AG09309 (cell line): ENCODE measurements at places on chromosomes 11 and 22.

GRCh38 chr11:118886681-118887111 lies 3.0 kb downstream of the CXCR5 start:
- DNase-seq: no peak

- no peak for DNase-seq
Observed at GRCh38 chr22:39360674-39361413, 11.1 kb downstream of the SYNGR1 start.

GRCh38 chr22:37112084-37112728 lies 2.7 kb upstream of the TMPRSS6 start:
- DNase-seq: no peak

DNA sequence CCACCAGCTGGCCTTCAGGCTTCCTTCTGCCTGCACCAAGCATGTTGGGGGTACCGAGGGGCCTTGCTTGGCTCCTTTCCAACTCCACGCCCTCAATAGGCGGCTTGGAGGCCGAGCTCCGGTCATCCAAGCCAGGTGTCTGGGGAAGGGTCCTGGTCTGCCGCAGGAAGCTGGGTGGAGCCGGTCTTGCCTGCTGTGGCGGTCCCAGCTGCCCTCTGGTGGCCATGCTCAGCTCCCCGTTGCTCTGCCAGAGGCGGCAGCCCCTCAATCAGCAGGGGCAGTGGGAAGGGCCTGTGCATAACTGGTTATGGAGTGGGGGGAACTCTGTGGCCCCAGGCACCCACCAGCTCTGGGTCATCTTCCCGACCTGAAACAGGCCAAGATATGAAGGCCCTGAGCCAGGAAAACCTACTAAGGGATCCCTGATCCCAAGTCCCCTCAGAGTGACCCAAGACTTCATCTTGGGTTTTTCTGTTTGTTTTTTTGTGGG lies 3.2 kb downstream of the ARVCF start:
- DNase-seq: no peak

GRCh38 chr22:40211476-40212054 lies 33.8 kb downstream of the TNRC6B start:
- DNase-seq: no peak

GRCh38 chr11:59247531-59248227 lies 35.0 kb upstream of the MPEG1 start:
- peak; percentile 13 for DNase-seq
